Activated T-helper 2 cell treated with anti-CD3 and anti-CD28 coated beads, Interferon-gamma antibody, Interleukin-2, Interleukin-4, amounts not matched to agents 10 μg/mL and 5 μg/mL and 100 μg/mL, durations not matched to agents 14 hours and 24 hours and 36 hours (primary cell): ENCODE measurements at places on chromosomes 3 and 15.

- no peaks in the 10 kb centered on the region for H3K36me3 ChIP-seq
- no peak overlapping the region for H3K4me3 ChIP-seq
- H3K27me3 ChIP-seq = no peaks in the 10 kb centered on the region
- H3K4me1 ChIP-seq = no peaks in the 10 kb centered on the region
- no peak overlapping the region for H3K27ac ChIP-seq
- no peak for DNase-seq
Observed at GRCh38 chr3:80051602-80051962, 283.8 kb upstream of the ROBO1 start.

DNA sequence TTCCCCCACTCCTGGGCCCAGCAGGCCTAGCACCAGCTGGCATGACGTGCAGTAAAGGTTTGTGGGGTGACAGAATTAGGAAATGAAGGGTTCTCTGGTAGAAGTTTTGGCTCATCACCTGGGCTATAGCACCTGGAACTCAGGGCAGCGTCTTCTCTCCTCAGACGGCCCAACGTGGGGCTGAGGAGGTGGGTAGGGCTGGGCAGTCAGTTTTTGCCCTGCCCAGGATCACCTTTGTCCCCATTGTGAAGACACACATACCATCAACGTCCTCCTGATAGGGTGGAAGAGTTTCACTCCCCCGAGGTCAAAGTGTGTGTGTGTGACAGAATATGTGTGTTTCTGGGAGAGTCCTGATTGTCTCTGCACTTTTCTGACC is 12.1 kb downstream of the KBTBD13 start:
- no peak for DNase-seq
- no peaks in the 10 kb centered on the region for H3K4me1 ChIP-seq
- H3K36me3 ChIP-seq = no peaks in the 10 kb centered on the region

GRCh38 chr15:31497838-31498237 is 171.2 kb downstream of the KLF13 start:
- no peak for DNase-seq
- H3K27ac ChIP-seq = no peak overlapping the region

DNA sequence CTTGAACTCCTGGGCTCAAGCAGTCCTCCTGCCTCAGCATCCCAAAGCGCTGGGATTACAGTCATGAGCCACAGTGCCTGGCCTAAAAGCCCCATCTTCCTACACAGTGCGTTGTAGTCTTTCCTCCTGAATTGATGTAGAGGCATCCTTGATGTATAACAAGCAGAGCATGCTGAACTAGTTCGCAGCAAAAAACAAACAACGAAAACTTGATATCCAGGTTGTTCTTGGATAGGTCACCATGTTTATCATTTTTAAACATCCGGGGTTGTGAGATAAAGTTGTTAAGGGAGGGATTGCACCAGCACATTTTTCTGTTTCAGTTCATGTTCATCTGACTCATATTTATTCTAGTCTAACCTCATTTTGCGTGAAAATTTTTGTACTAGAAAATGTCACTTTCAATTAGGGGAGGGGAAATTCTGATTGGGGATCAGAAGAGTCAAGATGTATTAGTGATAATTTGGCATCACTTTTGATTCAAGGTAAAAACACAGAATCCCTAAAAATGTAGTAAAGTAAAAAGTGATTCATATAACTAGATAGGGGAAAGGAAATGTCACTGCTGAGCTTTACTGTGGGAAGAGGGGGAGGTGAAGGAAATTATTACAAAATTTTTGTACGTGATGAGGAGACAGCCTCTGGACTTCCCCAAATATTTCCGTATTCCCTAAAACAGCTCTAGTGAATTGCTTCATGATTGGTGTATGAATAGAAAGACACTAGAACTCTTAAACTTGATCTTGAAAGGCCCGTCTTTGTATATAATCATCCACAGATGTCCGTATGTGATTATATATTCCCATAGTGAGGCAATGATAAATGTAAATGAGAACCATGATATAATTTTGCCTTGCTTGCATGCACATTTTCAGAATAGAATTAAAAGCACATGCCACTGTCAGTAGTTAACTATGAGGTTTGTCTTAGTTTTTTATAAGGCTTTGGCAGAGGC is 22.9 kb downstream of the RAB8B start:
- H3K27ac ChIP-seq = peak overlapping the region; percentile 95
- peaks cover 62% of the 10 kb centered on the region for H3K36me3 ChIP-seq
- peak overlapping the region; percentile 50 for H3K4me3 ChIP-seq
- H3K27me3 ChIP-seq = no peaks in the 10 kb centered on the region
- peaks cover 66% of the 10 kb centered on the region for H3K4me1 ChIP-seq

DNA sequence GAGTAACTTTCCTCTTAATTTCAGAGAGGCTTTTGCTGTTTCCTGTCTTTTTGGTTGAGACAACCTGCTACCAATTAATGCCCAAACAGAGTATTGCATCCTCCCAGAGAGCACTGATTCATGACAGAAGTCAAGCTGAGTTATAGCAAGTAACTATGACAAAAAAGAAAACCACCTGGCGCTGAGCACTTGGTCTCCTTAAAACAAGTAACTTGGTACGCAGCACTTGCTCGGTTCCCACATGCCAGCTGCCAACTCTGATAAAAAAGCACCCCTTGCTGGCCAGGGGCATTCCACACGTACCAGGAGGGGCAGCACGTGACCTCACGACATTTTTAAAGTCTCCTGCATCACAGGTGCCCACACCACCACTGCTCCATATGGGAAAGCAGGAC is 13.5 kb upstream of the MYO5C start:
- no peak for DNase-seq
- H3K27me3 ChIP-seq = no peaks in the 10 kb centered on the region
- H3K4me1 ChIP-seq = peaks cover under 1% of the 10 kb centered on the region
- peaks cover 13% of the 10 kb centered on the region for H3K36me3 ChIP-seq

GRCh38 chr3:149621218-149622005 is 36.4 kb downstream of the WWTR1 start:
- peak overlapping the region; percentile 77 for H3K27ac ChIP-seq
- DNase-seq = no peak
- H3K4me3 ChIP-seq = peak overlapping the region; percentile 39
- no peaks in the 10 kb centered on the region for H3K27me3 ChIP-seq

- no peaks in the 10 kb centered on the region for H3K36me3 ChIP-seq
- H3K4me3 ChIP-seq = no peak overlapping the region
- no peaks in the 10 kb centered on the region for H3K27me3 ChIP-seq
- H3K4me1 ChIP-seq = no peaks in the 10 kb centered on the region
- no peak overlapping the region for H3K27ac ChIP-seq
Observed at GRCh38 chr15:100783291-100783690, 96.3 kb upstream of the ALDH1A3 start.

- H3K27me3 ChIP-seq = no peaks in the 10 kb centered on the region
- peaks cover under 1% of the 10 kb centered on the region for H3K4me1 ChIP-seq
- no peak for DNase-seq
- no peak overlapping the region for H3K4me3 ChIP-seq
- H3K27ac ChIP-seq = no peak overlapping the region
Observed at GRCh38 chr3:160986069-160986468, 119.1 kb downstream of the B3GALNT1 start.

- H3K27ac ChIP-seq = no peak overlapping the region
- H3K27me3 ChIP-seq = no peaks in the 10 kb centered on the region
- no peaks in the 10 kb centered on the region for H3K36me3 ChIP-seq
- no peak for DNase-seq
- H3K4me1 ChIP-seq = peaks cover 1% of the 10 kb centered on the region
Observed at GRCh38 chr3:106877627-106878026, 499.6 kb upstream of the CCDC54 start.
